ENCODE measurements at places on chromosomes 6 and 20.

- no peak for DNase-seq
Observed at GRCh38 chr6:55679503-55679902, 100.5 kb upstream of the HMGCLL1 start.

- DNase-seq = no peak
Observed at GRCh38 chr20:20491110-20491783, 123.3 kb downstream of the INSM1 start.

- no peak for DNase-seq
Observed at GRCh38 chr6:44738601-44739146, 351.2 kb downstream of the CDC5L start.

DNA sequence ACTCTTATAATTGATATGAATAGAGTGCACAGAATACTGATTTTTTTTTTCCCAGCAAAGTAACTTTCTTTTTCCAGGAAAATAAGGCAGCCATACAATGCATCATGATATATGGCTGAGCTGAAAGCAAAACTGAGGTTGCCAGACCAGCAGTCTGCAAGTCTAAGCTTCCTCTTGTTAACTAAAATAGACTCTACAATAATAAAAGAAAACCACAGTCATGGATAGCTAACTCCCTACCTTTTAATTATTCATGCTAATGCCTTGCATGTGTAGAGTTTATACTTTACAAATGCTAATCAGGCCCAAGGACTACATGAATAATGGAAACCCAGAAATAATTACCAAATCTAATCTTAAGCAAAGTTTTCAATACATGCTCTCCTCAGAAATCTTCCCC lies 47.4 kb downstream of the MAP7 start:
- no peak for DNase-seq

GRCh38 chr6:42140032-42140431 lies 2.4 kb downstream of the C6orf132 start:
- DNase-seq = no peak

GRCh38 chr6:113979937-113980336 lies 9.0 kb upstream of the HDAC2 start:
- DNase-seq = no peak

GRCh38 chr20:46979603-46980241 lies 85.1 kb downstream of the EYA2 start:
- no peak for DNase-seq

DNA sequence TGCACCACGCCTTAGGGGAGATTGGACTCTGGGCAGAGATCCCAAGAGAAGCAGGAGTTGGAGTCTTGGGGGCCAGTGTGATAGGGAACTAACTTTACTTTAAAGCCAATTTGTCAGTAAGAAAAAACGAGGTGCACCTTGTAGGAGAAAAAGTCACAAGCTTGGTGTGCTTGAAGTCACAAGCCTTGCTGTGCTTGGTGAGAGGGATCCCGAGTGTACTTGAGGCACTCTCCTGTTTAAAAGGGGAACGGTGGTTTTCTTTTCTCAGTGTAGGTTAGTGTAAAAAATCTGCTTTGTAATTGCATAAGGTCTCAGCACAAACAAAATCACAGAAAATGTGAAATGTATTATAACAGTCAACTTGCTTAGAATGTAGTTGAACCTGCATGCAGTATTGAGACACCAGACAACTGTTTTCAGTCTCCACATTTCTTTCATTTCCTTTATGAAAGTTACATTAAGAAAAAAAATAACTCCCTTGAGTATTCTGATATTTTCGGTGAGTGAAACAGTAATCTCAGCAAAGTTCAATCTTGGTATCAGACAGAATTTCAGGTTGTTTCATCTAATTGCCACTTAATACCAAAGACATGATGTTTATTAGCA lies 111.1 kb upstream of the DUSP22 start:
- DNase-seq = no peak

DNA sequence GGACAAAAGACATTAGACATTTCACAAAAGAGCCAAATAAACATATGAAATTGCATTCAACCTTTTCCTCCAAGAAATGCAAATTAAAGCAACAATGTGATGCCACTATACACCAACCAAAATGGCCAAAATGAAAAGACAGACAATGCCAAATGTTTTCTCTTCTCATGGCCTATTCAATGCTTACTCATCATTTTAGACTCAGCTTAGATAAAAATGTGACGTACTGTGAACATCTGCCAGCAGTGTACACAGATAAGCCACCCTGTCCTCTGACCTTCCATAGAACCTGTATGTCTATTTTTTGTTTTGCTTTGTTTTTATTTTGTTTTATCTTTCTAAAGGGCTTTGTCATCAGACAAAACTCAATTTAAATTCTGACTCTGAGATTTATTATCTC lies 385.2 kb downstream of the FRK start:
- no peak for DNase-seq

GRCh38 chr6:151275121-151275520 lies 35.4 kb downstream of the AKAP12 start:
- no peak for DNase-seq

- DNase-seq = no peak
Observed at GRCh38 chr6:43127180-43127579, 43.9 kb upstream of the SRF start.

- no peak for DNase-seq
Observed at GRCh38 chr6:69775585-69775849, 21.3 kb downstream of the LMBRD1 start.

DNA sequence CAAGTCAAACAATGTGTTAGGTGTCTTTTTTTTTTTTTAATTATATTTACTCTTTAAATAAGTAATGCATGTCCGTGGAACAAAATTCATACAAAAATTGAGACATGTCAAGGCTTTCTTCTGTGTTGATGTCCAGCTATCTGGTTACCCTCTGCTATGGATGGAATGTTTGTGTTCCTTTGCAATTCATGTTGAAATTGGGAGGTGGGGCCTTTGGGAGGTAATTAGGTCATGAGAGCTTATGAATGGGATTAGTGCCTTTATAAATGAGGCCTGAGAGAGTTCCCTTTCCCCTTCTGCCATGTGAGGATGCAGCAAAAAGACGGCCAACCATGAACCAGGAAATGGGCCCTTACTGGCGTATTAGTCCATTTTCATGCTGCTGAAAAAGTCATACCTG lies 83.1 kb upstream of the KCNG1 start:
- no peak for DNase-seq

DNA sequence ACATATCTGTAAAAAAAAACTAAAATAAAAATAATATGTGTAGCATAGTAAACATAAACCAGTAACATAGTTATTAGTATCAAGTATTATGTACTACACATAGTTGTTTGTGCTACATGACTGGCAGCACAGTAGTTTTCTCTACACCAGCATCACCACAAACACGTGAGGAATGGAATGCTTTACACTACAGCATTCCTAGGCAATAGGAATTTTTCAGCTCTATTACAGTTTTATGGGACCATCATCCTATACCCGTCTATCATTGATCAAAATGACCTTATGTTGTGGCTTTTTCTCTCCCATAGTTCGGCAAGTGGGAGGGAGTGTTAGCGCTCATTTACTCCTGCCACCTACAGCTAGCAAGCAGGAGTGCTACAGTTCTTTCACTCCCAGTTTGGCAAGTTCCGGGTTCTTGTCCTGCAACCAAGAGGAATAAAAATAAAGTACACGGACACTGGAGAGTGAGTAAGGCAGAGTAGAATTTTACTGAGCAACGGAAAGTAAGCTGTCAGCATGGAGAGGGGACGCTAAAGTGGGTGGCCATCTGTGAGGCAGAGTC lies 196.8 kb upstream of the HSF2 start:
- DNase-seq = no peak

GRCh38 chr20:20606050-20606449 lies 106.4 kb downstream of the RALGAPA2 start:
- DNase-seq = no peak

GRCh38 chr20:3195590-3196237 lies 8.8 kb downstream of the DDRGK1 start:
- DNase-seq = no peak

GRCh38 chr6:1103945-1104623 lies 207.8 kb upstream of the FOXQ1 start:
- DNase-seq = no peak

DNA sequence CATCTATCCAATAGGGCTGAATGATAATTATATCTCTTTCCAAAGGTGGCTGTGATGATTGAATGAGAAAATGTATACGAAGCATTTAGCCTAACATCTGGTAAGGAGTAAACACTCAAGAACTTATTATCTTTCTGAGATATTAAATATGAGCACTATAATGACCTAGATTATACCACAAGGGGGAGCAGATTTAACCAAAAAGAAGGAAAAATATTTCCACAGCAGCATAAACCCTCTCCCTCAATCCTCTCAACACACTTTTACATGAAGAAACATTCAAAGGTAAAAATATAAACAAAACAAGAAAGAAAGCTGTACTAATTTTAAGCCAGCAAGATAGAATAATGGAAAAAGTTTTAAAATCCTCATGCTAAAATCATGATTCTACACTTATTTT lies 68.4 kb downstream of the SHPRH start:
- DNase-seq = no peak

GRCh38 chr6:72248621-72249020 lies 362.3 kb downstream of the RIMS1 start:
- no peak for DNase-seq

DNA sequence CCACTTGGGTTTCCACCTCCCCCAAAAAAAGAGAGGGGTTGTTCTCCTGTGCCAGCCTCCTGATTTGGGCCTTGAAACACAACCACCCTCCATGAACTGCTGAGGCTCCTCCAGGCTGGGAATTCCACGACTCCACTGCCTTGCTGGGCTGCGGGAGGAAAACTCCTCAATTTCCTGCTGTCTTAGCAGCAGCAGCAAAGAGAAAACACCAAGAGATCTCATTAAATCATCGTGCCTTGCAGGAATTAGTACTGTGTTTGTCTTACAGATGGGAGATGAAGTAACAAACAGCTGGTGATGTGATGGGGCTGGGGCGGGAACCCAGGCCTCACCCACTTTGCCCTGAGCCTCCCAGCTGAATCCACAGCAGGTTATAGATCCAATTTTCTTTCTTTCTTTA lies 29.0 kb downstream of the BPIFB1 start:
- no peak for DNase-seq

- peak; percentile 14 for DNase-seq
Observed at GRCh38 chr6:93407186-93407585, 12.2 kb downstream of the EPHA7 start.

- no peak for DNase-seq
Observed at GRCh38 chr6:168823397-168824212, 382.6 kb downstream of the SMOC2 start.

DNA sequence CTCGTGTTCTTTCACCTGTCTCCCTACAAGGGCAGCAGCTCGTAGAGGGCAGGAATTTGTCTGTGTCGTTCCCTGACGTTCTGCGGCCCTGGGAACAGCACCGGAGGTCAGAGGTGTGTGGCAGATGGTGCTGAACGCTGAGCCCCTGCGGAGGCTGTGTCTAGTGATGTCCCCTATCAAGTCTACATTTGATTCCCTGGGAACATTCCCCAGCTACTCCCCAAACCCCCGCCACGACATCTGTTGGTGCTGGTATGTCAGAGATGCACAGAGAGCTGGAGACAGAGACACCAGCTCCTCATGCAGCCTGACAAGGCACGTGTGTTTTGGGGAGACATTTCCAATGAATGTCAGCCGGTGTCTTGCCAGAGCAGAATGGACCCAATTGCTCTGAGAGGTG lies 7.7 kb downstream of the PMEPA1 start:
- DNase-seq = no peak

DNA sequence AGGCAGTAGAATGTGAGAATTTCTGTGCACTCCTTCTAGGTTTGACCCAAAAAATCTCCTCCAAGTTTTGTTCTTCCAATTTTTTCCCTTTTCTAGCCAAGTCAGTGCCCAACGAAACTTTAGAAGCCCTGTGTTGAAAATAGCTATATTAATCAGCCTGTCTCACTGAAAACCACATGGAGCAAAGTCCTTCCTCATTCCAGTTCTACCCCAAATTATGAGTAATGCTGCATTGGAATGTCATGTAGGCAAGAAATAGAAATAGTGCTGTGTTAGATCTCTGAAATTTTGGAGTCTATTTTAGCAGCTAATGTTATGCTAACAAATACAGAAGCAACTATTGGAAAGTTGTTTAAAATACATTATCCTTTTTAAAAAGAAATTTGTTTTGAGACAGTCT lies 725.5 kb downstream of the TBC1D32 start:
- no peak for DNase-seq

- DNase-seq = no peak
Observed at GRCh38 chr6:123527406-123527805, 109.3 kb downstream of the TRDN start.

- DNase-seq = no peak
Observed at GRCh38 chr6:131683479-131683878, 17.7 kb downstream of the OR2A4 start.

- DNase-seq = no peak
Observed at GRCh38 chr6:107870381-107870780, 46.3 kb upstream of the SCML4 start.

GRCh38 chr20:12762725-12763124 lies 246.0 kb upstream of the SPTLC3 start:
- DNase-seq = no peak
